ENCODE measurements at places on chromosomes 12 and 14. TPM values are rescaled to one million over a fixed set of nuclear protein-coding genes. Genes with fewer than 3 reads are reported as not detected.

DNA sequence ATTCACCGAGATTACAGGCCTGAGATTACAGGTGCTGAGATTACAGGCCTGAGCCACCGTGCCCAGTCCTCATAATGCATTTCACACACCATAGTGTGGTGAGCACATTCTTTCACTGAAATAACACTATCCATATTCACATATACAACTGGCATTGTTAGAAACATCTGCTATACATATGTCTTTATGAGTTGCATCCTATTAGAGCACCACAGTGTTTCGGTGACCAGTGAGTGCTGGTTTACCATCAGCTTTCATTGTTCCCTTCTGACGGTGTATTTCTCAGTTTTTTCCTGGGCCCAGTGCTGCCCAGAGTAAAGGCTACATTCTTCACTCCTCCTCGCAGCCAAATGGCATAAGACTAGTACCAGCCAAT is 96.2 kb upstream of the FGD4 start:
- no peak for DNase-seq
- no peak overlapping the region for H3K4me3 ChIP-seq
- no peaks in the 10 kb centered on the region for H3K27me3 ChIP-seq
- no peak overlapping the region for H3K27ac ChIP-seq
- peaks cover 10% of the 10 kb centered on the region for H3K4me1 ChIP-seq
- H3K36me3 ChIP-seq = no peaks in the 10 kb centered on the region

The SLC4A8 gene
- total RNA-seq = 2.6 TPM

DNA sequence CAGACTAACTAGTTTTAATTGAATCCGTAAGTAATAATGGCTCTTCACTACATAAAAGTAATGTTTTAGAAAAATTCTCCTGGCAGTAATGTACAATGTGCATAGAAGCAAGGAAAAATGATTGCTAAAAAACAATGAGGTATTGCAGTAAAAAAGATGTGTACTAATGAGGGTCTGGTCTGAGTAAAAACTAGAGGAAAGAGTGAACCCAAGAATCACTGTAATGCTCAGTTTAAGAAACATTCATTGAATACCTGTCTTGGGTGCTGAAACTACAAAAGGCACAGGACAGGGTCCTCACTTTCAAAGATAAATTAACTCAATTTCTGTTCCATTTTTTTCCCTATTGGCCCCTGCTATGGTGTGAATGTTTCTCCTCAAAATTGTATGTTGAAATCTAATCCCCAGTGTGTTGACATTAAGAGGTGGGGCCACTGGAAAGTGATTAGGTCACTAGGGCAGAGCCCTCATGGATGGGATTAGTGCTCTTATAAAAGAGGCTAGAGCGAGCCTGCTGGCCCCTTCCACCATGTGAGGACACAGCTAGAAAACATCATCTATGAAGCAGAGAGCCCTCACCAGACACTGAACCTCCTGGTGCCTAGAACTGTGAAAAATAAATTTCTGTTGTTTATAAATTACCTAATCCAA is 51.6 kb downstream of the RPS6KA5 start:
- no peaks in the 10 kb centered on the region for H3K36me3 ChIP-seq
- H3K4me3 ChIP-seq = no peak overlapping the region
- peaks cover 17% of the 10 kb centered on the region for H3K4me1 ChIP-seq
- H3K27me3 ChIP-seq = no peaks in the 10 kb centered on the region
- H3K27ac ChIP-seq = no peak overlapping the region

The NPAS3 gene
- not detected for total RNA-seq

The TEX52 gene
- total RNA-seq = not detected

- no peaks in the 10 kb centered on the region for H3K36me3 ChIP-seq
- peaks cover 71% of the 10 kb centered on the region for H3K27me3 ChIP-seq
- no peak overlapping the region for H3K27ac ChIP-seq
These were observed 74.6 kb upstream of the TBX5 start for GRCh38 chr12:114480337-114481199.

- H3K4me1 ChIP-seq = peaks cover 31% of the 10 kb centered on the region
- H3K27ac ChIP-seq = no peak overlapping the region
- no peaks in the 10 kb centered on the region for H3K27me3 ChIP-seq
These were observed 2.7 kb downstream of the ZNF410 start for GRCh38 chr14:73889376-73889775.

DNA sequence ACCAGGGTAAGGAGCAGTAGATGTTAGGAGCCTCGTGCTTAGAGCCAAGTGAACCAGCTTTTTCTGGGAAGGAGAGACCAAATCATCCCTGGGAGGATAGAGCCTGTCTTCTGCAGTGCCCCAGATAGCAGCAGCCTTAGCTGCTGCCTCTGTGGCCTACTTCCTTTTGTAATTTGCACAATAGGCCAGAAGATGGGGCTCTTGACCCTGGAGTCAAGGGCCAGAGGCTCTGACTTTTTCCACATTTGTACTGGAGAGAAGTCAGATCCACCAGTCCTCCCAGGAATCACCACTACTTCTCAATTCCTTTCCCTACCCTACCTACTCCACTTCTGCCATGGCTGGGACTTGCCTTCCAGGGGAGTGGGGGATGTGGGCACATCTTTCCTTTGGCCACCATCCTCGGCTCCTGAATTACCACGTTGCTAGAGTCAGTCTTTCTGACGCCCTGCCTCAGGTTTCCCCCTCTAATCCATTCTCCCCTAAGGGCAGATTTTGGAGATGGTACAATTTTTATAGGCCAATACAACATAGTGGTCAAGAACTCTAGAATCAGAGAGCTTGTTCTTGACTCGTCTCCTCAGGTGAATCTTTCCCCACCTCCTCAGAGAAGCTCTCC is 3.3 kb upstream of the SLC4A8 start:
- H3K27me3 ChIP-seq = no peaks in the 10 kb centered on the region
- peak; percentile 58 for DNase-seq
- no peaks in the 10 kb centered on the region for H3K4me1 ChIP-seq
- H3K4me3 ChIP-seq = no peak overlapping the region
- H3K27ac ChIP-seq = no peak overlapping the region

The SIRT4 gene
- 3.2 TPM for total RNA-seq

DNA sequence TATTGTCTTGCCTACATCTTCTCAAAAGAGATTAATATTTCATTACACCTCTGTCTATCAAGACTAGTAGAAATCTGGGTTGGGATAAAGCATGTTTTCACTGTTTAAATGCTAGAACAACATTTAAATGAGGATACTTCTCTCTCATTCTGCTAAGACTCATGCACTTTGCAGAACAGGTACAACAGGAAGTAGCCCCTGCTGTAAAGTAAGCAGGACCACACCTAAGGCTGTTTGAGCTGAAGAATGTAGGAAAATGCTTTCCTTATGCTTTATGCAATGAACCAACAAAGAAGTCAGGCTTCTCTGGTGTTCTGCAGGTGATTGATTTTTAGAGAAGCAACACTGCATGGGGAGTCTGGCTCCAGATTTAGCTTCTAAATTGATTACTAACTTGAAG is 89.4 kb downstream of the PAX9 start:
- no peaks in the 10 kb centered on the region for H3K36me3 ChIP-seq
- no peaks in the 10 kb centered on the region for H3K27me3 ChIP-seq
- peak overlapping the region; percentile 43 for H3K27ac ChIP-seq
- peak; percentile 85 for DNase-seq
- H3K4me1 ChIP-seq = peaks cover 20% of the 10 kb centered on the region

GRCh38 chr12:42541965-42542364 is 47.6 kb downstream of the PRICKLE1 start:
- no peaks in the 10 kb centered on the region for H3K4me1 ChIP-seq
- no peak overlapping the region for H3K27ac ChIP-seq
- no peaks in the 10 kb centered on the region for H3K27me3 ChIP-seq
- H3K4me3 ChIP-seq = no peak overlapping the region
